ENCODE measurements at places on chromosomes 5 and 9.
A peak's percentile ranks its signal among the peaks of the same experiment; 100 is the strongest.

DNA sequence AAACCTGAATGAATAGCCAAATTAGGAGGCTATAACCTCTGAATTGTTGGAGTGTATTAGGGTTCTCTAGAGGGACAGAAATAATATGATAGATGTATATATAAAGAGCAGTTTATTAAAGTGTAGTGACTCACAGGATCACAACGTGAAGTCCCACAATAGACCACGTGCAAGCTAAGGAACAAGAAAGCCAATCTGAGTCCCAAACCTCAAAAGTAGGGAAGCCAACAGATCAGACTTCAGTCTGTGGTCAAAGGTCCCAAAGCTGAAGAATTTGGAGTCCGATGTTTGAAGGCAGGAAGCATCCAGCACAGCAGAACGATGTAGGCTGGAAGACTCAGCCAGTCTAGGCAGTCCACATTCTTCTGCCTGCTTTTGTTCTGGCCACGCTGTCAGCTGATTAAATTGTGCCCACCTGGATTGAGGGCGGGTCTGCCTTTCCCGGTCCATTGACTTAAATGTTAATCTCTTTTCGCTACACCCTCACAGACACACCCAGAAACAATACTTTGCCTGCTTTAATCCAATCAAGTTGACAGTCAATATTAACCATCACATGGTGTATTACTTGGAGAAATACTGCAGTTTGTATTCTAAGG, 550.6 kb downstream of the CDH10 start:
- no peak for DNase-seq

- no peak for DNase-seq
These were observed 57.2 kb downstream of the RASGRF2 start for GRCh38 chr5:81017320-81017719.

DNA sequence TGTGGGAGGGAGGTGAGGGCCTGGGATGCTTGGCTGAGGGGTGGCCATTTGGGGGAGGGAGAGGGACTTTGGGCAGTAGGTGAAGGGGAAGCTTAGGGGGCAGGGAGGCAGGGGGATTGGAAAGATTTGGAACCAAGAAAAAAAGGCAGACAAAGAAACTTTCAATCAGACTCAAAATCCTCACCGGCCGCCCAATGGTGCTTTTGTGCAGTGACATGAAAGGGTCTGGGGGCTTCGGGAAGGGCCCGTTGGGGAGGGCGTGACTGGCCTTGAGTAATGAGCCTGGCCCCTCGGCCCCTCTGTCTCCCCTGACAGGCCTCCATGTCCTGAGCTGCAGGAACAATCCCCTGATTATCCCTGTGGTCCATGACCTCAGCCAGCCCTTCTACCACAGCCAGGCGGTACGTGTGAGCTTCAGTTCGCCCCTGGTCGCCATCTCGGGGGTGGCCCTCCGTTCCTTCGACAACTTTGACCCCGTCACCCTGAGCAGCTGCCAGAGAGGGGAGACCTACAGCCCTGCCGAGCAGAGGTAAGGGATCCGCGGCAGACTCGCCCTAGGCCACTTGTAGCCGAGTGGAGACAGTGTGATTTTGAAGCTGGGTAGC, 181.1 kb downstream of the PAPPA start:
- no peak for DNase-seq

GRCh38 chr5:115389034-115389798, 92.8 kb upstream of the CCDC112 start:
- no peak for DNase-seq

GRCh38 chr5:179379321-179379890, 34.1 kb upstream of the ADAMTS2 start:
- DNase-seq: no peak

GRCh38 chr9:134059188-134059641, 8.6 kb downstream of the BRD3 start:
- DNase-seq: no peak

GRCh38 chr9:87112656-87113055, 165.3 kb upstream of the GAS1 start:
- DNase-seq: no peak

GRCh38 chr5:71744009-71744790, 25.1 kb downstream of the CARTPT start:
- no peak for DNase-seq

DNA sequence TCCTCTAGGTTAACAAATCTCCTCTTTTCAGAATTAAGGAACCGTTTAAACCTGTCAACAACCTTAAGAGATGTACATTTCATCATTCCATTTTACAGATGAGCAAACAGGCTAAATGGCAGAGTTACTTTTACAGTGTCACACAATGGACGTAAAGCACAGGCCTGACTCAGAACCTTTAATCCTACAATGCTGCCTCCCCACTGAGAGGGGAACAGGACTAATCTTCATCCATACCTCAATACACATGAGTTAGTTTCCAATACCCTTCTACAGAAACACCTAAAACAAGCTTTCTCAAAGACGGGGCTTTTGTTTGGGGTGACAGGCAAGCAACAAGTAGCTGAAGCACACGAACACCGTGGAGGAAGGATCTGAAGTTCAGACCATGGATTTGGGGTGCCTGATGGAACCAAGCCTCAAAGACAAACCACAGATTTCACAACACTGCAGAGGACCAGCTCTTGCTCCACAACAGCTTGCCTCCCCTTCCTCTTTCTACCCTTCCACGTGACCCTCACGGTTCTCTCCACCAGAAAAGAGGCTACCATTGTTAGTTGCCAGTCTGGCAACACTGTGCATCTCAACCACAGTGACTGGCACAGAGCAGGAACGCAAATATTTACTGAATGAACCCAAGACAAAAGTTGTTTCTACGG, 1.8 kb downstream of the RNF130 start:
- DNase-seq: no peak

DNA sequence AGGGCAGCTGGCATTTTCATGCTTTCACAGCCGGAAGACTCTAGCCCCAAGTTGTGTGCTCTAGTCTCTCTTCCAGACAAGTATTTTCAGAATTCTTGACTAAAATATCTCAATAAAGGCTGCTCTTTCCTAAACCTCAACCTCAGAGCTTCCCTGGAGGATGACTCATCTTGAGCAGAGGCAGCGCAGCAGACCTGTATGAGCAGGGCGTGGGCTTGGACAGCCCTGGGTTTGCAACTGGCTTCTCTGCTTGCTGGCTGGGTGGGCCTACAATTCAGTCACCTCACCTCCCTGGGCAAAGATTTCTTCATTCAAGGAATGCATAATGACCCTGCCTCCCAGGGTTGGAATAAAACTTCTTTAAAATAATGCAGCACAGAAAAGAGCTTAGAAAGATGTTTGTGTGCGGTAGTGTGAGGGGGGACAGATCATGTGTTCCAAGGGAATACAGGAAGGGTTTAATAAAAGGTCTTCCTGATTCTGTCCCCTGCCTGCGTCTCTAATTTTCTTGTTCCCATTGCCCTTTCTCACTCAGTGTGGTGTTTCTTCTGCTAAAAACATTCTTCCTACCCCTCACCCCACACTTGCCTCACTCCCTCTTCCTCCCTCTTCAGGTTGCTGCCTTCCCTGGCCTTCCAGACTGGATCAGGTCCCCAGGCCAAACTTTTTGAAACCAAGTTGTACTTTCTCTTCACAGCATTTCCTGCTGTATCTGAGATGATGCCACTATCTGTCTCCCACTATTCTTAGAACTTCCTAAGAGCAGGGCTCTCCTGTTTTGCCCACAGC, 39.4 kb upstream of the MAP1B start:
- DNase-seq: no peak

GRCh38 chr9:83656952-83657351, 34.0 kb downstream of the IDNK start:
- no peak for DNase-seq

DNA sequence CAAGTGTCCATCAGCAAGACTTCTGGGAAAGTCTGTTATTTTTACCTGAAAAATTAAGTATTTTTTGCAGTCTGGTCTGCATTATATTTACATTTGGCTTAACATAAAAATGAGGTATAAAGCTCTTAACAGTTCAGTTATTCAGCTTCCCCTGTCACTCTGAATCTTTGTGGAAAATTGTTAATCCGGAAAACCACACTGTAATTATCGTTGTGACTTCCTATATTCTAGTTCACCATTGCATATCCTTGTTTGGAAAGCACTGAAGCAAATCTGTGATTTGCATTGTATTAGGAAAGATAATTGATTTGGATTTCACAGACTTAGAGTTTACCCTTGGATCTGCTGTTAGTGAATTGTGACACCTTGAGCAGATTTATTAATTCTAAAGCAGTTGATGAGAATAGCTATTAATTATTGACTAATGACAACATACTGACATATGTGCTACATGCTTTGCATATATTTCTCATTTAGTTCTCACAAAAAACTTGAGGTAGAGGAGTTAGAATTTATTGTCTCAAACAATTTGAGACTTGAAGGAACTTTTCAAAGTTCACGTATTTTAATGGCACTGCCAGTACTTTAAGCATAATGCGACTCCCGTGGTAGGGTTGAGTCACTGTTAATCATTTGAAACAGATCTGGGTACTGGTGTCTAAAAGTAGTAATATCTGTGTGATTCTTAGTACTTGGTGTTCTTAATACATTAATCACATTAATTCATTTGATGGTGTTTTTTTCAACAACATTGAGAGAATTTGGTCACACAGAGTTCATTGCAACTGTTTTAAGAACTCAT, 71.8 kb upstream of the LRRC70 start:
- no peak for DNase-seq

DNA sequence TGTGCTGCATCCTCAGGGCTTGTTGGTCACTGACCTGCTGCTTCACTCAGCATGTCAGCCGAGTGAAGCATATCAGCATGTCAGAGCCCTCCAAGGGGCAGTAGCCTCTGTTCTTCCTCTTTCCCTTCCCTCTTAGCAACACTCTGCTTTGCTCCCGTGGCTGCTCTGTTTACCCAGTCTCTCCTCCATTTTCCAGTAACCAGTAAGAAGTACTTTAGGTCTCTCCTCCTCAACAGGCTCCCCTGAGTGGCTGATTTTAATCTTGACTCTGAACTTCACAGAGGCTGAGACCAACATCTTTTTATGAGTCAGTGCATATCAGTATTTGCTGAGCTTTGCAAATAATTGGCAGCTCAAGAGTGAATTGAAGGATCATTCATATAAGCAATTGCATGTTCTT, 18.6 kb upstream of the ADRB2 start:
- no peak for DNase-seq

- DNase-seq: no peak
These were observed 1.8 kb downstream of the EGR1 start for GRCh38 chr5:138466900-138467710.

GRCh38 chr5:102554082-102554481, 55.3 kb upstream of the SLCO6A1 start:
- peak; percentile 57 for DNase-seq

GRCh38 chr5:112975721-112976431, 722 bp upstream of the DCP2 start:
- no peak for DNase-seq

- no peak for DNase-seq
These were observed 36.4 kb upstream of the ZFAND5 start for GRCh38 chr9:72401396-72401795.

DNA sequence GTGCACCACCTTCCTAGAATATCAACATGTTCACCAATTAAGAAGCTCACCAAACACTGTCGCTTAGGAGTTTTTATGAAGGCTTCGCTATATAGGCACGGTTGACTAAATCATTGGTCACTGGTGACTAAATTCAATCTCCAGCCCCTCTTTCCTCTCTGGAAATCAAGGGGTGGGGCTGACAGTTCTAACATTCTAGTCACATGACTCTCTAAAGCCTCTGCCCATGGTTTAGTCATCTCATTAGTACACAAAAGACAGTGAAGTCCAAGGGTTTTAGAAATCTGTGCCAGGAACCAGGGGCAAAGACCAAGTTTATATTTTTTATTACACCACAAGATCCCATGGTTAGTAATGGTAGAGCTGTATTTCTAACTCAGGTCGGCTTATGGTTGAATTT, 243.2 kb downstream of the ELAVL2 start:
- no peak for DNase-seq

DNA sequence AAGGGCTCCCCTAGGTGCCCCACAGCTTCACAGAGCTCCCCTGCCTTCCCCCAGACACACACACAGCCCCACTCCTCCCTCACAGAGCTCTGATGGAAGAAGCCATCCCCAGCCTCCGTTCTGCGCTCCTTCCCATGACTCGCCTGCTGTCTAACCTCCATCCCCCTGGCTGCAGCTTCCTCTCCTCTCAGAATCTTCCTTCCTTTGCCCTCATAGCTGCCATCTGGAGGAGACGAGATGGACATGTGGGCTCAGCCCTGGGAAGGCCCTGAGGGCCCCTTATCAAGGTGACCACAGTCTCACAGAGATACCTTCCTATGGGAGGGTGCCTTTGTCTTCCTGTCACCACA, 94.3 kb downstream of the PCDH1 start:
- DNase-seq: no peak

GRCh38 chr5:151195622-151196021, 28.3 kb downstream of the CCDC69 start:
- no peak for DNase-seq

- DNase-seq: no peak
These were observed 58.3 kb downstream of the PRELID2 start for GRCh38 chr5:145776886-145777285.

DNA sequence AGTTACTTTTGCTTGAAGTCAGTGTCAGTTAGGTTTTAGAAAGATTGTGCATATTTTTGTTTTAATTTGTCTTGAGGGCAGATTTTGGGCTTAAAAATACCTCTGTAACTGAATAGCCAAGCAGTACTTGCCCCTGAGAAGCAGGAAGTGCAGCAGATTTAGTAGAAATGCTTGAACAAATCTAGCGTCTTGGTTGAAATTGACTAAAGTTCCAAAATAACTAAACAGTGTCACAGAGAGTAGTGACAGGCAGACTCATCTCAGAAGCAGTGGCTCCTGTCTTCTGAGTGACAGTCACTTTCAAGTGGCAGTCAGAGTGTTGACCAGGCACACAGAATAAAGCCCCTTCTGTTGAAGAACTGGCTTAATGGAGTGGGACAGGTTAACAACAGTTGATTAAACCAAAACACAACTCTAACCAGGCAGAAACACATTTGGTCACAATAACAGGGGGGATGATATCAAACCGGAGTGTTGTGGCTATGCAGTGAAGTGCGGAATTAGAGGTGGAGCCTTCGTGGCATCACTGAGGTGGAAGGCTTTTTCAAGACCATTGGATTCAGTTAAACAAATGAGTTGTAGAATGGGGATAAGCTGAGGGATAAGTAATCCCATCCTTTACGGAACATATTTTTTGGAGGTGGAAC, 29.1 kb downstream of the TRIO start:
- no peak for DNase-seq

- no peak for DNase-seq
These were observed 6.6 kb downstream of the C1QTNF2 start for GRCh38 chr5:160363660-160364395.

DNA sequence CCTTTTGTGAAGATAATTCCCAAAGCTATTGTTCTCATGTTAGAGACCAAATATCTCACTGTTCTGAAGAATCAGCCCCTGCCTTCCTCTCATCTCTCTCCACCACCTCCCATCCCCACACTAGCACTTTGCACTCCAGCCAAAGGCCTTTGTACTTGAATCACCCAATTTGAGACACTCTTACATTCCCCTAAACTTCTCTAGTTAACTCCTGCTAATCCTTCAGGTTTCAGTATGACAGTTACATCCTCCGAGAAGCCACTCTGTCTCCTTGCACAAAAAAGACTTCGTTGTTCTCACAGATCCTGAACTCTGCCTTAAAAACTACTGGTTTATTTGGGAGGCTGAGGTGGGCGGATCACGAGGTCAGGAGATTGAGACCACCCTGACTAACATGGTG, 227.5 kb downstream of the PIK3R1 start:
- no peak for DNase-seq

- no peak for DNase-seq
These were observed 100.3 kb downstream of the FBXW11 start for GRCh38 chr5:171906066-171906570.

GRCh38 chr5:151100681-151101080, 19.8 kb upstream of the TNIP1 start:
- no peak for DNase-seq

Data from renal cortex interstitium (tissue), 15 donors.